ENCODE measurements at places on chromosomes 4 and X.

DNA sequence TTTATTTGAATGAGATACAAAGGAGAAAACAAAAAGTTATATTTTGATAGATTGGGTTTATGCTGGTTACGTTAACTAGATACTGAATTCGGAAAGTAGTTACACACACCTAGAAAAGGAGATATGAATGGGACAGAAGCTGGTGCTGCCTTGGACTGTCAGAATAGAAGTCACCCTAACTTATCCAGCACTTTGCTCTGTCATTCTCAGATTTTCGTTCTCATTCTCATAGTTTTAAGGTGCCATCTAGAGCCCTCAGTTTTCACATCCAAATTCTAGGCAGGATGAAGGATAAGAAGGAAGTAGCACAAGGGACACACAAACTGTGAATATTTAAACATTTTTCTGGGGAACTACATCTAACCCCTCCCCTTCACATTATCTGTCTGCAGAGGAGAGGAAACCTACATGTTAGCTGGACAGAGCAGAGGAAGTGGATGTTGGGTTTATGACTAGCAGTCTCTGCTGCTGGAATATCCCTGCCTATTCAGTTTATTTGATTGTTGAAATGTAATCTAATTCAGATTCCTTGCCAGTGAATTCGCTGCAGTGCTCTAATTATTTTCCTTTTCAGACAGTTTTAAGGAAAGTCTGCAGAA lies 521.9 kb downstream of the FAT4 start:
- no peak for DNase-seq

GRCh38 chrX:67654301-67654700 lies 110.5 kb downstream of the AR start:
- DNase-seq = no peak

- DNase-seq = no peak
Observed at GRCh38 chr4:77631276-77631675, 25.7 kb downstream of the CXCL13 start.

- no peak for DNase-seq
Observed at GRCh38 chrX:13646154-13646549, 6.8 kb upstream of the TCEANC start.

- no peak for DNase-seq
Observed at GRCh38 chr4:130403221-130403620, 1307.3 kb downstream of the C4orf33 start.

DNA sequence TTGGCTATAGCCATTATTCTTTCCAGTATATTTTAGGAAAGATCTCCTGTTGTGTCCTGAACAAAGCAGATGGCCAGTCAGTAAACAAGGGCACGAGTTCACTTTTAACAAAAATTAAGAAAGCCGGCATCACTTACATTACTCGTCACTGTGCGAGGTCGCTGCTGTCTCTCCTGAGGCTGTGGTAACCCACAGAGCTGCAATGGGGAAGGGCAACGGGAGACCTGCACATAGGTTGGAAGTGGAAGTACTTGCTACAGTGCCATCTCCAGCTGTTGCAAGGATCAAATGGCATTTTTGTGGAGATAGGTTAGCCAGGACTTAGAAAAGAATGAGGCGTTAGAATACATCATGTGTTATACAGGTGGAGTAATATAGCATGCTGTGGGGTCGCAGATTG lies 132.2 kb downstream of the KLHL8 start:
- DNase-seq = no peak

DNA sequence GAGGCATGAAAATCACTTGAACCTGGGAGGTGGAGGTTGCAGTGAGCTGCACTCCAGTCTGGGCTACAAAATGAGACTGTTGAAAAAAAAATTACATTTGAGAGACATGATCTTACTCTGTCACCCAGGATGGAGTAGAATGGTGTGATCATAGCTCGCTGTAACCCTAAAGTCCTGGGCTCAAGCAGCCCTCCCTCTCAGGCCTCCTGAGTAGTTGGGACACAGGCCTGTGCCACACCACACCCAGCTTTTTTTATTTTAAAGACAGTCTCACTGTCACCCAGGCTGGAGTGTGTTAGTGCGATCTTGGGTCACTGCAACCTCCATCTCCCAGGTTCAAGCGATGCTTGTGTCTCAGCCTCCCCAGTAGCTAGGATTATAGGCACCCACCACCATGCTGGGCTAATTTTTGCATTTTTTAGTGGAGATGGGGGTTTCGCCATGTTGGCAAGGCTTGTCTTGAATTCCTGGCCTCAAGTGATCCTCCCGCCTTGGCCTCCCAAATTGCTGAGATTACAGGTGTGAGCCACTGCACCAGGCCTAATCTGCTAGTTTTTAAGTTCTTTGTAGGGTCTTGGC lies 6.1 kb downstream of the RPS3A start:
- no peak for DNase-seq

GRCh38 chr4:169627307-169627706 lies 6.9 kb downstream of the CLCN3 start:
- no peak for DNase-seq

DNA sequence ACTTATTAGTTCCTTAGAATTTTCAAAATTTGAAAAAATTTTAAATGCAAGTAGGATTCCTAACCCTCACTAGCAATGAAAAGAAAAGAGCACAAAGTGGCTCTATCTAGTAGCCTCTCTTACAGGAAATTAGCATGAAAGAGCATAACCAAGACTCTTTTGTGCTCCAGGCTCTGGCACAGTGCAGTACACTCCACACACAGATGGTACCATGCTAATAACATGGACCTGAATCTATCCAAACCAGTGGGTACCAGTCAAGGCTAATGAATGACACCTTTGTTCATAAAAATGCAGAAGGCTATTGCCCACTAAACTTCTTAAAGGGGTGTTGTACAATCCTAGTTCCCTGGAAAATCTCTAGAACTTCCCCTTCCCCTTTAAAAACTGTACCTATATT lies 119.0 kb downstream of the MANBA start:
- DNase-seq = no peak

DNA sequence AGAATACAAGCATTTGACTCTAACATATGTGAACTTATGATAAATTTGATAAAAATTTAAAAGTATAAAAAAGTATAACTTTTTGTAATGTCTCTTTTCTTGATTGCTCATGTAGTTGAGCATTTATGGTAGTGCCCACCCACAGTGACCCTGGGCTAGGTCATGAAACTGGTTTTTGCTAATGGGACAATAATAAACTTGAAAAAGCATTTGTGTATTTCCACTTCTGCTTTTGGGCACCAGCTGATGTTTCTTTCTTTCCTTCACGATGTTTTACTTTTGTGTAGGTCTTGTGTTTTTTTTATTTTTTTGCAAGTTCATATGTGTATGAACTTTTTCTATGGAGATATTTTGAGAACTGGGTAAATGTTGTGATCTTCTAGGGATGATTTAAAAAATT lies 313.1 kb downstream of the CBLL2 start:
- no peak for DNase-seq

DNA sequence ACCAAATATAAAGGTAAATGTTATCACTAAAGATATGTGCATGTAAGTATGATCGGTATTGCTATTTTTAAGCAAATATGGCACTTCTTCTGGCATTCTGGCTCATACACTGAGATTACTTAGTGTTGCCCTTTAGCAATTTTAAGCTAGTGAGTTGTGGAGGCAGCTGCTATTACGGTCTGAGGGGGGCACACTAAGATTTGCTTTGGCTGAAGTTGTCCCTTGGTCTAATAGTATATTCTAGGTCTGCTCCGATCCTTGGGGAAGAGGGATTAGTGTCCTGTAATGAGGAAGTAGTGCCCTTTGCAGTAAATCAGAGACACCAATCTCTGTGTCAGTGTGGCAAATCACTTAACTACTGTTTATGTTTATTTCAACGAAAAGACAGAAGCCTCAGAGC lies 196.5 kb upstream of the FTHL17 start:
- DNase-seq = no peak

- no peak for DNase-seq
Observed at GRCh38 chr4:157363360-157363759, 142.8 kb downstream of the GRIA2 start.

DNA sequence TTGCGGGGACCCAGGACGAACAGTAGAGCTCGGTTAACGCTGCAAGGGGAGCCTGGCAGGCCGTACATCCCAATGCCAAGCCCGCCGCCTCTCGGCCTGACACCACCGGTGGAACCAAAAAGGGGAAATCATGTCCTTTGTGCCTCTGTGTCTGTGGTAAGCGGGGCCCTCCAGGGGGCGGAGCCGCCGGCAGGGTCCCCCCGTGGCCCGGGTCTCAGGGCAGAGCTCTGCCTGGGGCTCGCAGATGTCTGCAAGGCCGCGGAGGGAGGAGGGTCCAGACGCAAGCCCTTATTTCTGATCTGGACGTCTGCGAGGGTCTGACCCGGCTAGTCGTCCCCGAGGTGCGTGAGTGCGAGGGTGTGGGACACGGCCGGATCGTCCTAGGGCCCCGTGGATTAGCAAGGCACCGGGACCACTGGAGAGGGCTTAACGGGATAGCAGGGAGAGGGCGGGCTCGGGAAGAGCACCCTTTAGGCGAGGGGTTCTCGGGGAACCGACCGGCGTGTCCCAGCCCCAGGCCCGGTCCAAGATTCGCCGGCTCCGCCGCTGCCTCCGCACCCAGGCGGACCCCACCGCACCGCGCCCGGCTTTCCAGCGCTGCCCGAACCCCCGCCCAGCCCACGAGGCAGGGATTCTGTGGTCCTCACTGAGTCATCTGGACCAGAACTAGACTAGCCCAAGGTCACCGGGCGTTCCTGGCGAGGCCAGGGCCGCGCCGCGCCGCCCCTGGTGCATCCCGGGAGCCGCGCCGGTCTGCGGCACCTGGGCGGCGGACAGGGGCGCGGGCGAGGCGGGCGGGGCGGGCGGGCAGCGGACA lies 863 bp upstream of the FAM193A start:
- DNase-seq = no peak

- DNase-seq = no peak
Observed at GRCh38 chr4:109592367-109592766, 32.3 kb downstream of the MCUB start.

DNA sequence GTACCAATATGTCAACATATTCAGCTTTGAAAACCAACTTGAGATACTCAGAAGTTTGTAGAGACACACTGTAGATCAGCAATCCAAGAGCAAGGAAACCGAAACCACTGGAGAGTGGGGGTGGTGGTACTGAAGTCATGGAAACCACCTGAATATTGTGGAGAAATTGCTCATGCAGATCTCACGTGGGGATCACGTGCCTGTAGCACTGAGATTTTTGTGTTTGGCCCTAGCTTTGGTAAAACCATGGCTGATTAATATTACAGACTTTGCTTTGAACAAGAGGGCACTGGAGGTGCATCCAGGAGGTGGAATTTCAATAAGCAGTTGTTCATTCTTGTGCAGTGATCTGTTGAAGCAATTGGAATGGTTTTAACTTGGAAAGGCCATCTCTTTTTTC lies 47.2 kb downstream of the GBA3 start:
- no peak for DNase-seq

- DNase-seq = no peak
Observed at GRCh38 chr4:151676301-151676700, 84.5 kb downstream of the GATB start.

DNA sequence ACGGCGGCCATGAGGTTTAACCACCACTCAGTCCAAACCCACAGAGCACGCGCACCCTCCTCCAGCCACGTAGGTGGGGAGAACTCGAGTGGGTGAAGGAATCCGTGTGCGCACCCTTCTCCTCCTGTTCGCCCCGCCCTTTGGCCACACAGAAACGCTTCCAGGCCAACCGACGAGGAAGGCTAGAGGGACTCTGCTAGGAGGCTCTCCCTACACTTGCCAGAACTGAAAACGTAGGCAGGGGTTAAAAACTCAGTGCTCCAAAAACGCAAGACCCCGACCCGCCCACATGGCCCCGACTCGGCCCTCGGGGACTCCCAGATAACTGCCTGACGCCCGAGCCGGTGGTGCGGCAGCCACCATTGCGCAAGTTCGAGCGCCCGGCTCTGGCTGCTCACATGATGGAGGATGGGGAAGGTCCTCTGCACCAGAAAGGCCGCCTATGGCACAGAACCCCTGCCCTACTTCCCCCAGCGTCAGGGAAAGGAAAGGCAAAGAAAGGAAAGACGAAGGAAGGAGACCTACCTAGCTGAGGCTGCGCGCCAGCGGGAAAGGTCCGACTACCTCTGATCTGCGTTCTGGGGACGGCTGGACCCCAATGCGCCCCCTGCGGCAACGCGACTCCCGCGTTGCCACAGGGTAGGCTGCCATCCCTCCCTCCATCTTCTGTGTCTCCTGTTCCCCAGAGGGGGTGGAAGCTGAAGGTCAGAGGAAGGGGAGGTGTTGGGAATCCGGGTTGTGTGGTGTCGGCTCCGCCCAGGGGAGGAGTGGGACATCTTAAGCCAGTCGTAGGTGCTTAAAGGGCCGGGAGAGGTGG lies 201.9 kb upstream of the AGTR2 start:
- DNase-seq = peak; percentile 19

DNA sequence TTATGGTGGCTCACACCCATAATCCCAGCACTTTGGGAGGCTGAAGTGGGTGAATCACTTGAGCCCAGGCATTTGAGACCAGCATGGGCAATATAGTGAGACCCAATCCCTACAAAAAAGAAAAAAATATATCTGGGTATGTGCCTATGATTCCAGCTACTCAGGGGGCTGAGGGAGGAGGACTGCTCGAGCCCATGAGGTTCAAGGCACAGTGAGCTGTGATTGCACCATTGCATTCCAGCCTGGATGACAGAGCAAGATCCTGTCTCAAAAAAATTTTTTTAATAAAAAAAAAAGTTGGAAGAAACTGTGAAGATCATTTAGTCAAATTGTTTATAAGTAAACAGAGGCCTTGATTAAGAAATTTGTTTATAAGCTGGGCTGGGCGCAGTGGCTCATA lies 39.7 kb downstream of the KLHL8 start:
- DNase-seq = no peak

GRCh38 chrX:80879143-80879542 lies 69.5 kb upstream of the BRWD3 start:
- no peak for DNase-seq

DNA sequence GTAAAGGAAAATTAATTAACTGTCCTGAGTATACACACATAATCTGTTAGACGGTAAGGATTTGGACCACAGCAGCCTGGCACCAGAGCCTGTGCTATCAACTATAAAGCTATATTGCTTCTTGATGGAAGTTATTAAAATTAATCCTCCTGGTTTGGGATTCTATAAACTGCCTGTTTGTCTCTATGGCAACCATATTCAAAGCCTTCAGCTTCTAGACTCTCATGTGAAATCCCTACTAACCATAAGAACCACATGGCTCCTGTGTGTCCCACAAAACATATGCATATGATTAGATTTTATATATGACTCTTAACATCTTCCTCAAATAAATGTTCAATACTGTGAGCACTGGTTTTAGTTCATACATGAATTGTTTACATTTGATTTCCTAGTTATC lies 380.8 kb downstream of the ANKRD50 start:
- DNase-seq = no peak

DNA sequence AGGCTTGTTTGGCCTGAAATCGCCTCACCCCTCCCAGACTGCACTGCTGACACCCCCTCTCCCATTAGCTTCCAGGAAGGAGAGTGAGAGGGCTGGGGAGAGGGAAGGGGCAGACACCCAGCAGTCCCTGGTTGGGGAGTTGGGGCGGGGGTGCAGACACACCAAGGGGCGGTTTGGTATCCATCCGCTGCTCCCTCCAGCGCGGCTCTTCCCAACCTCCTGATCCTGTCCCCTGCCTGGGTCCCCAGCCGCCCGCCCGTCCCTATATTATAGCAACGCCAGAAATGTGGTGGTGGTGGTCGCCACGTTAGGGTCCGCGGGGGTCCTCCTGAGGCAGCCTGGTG lies 24.9 kb downstream of the GPRASP3 start:
- DNase-seq = no peak

- DNase-seq = no peak
Observed at GRCh38 chrX:122790376-122791095, 393.5 kb upstream of the GRIA3 start.

All from NCI-H1417 treated with DMSO at 0.1 percent for 48 hours (cell line).